ENCODE measurements at places on chromosomes 7 and 10.

GRCh38 chr10:986881-987619, 1.2 kb upstream of the GTPBP4 start:
- no peak for DNase-seq

DNA sequence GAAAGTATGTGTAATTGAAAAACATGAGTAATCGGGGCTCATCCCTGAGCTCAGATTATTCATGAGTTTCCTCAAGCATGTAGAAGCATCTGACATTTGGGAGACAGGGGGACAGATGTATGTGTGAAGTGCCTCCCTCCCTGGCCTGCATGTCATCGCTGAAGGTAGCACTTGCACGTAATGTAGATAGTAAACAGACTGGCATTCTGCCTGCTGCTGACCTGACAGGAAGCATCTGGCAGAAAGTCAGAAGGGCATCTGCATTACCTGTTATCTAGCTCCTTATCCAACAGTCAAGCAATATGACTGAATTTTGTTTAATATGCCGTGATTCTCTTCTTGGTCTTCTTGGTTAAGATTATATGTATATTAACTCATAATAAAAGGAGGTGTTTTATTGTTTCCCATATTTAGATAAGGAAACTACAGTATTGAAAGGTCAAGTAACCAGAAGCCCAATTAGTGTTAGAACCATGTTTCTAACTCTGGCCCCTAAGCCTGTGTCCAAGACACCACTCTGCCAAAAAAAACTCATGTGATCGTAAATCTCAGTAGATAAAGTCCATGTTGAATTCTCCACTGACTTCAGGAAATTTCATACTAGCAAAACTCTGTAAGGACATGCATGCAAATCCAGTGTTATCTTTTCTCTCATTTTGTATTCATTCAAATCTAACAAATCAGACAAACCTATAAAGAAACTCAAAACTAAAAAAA, 918.1 kb upstream of the MBL2 start:
- DNase-seq, result peak; percentile 15

DNA sequence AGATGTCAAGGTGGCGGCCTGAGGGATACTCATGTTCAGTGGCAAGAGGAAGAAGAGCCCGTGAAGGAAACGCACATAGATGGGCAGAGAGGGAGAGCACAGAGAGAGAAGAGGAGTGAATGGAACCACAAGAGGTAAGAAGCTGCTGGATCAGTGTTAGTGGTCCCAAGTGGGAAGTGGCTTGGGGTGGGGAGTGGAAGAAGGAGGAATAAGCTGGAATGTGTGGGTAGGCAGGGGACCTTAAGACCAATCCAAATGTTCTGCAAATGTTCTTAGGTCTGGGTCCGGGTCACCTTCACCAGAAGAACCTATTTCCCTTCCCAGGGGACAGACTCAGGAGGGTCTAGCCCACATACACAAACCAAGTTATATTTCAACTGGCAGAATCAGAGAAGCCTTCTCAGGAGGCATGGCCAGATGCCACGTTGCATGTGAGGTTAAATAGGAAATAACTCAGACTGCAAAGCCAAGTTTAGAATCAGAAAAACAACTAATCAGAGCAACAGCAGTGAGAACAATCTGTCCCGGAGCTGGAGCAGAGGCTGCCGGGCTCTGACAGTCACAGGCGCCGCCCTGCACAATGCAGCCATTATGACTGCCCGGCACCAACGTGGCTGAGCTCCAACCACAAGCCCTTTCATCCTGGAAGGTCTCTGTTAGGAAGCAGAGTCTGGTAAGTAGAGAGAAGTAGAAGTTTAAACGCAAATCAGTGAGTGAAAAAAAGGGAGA, 78.6 kb upstream of the ARMC3 start:
- DNase-seq, result no peak

DNA sequence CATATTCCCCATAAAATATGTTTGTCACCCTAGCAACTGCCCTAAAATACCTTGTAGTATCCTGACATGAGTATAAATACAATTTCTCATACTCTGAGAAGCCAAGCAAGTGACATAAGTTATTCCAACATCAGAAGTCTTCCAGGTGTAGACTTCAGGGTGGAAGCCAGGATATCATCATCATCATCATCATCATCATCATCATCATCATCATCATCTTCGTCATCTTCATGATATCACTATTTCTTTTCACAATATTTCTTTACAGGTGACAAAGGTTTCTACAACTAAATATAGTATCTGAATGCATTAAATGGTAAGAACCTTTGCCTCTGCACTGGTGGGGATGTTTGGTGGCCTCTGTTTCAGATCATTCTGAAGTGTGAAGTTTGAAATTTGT, 10.0 kb upstream of the GPR141 start:
- no peak for DNase-seq

GRCh38 chr7:20268824-20269223, 51.6 kb upstream of the MACC1 start:
- DNase-seq, result no peak

DNA sequence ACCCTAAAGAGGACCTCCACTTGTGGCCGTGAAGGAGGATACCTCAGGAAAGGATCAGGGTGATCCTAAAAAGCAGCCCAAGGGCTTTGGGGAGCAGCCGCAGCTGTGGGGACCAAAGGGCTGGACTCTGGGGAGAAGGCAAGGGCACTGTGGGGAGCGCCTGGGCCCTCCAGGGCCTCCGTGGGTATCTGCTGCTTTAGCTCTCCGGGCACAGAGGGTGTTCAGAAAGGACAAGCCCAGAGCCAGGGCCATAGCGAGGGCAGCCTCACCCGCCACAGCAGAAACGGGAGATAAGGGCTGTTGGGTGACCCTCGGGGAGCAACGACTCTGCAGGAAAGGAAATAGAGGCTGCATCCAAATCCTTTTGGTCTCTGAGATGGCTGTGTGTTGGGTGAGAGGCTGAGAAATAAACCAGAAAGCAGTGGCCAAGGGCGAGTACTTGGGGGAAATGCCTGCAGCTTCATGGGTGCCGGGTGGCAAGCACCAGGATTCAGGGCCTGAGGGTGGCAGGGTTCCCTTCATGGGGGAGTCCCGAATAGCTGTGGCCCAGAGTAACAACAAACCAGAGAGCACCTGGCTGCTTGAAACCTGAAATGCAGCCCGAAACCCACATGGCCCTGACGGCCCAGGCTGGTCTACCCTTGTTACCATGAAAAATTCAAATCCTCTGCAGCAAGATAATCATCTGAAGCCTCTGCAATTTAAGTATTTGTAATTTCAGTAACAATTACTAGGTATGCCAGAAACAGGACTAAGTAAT, 95.2 kb downstream of the VIPR2 start:
- no peak for DNase-seq

DNA sequence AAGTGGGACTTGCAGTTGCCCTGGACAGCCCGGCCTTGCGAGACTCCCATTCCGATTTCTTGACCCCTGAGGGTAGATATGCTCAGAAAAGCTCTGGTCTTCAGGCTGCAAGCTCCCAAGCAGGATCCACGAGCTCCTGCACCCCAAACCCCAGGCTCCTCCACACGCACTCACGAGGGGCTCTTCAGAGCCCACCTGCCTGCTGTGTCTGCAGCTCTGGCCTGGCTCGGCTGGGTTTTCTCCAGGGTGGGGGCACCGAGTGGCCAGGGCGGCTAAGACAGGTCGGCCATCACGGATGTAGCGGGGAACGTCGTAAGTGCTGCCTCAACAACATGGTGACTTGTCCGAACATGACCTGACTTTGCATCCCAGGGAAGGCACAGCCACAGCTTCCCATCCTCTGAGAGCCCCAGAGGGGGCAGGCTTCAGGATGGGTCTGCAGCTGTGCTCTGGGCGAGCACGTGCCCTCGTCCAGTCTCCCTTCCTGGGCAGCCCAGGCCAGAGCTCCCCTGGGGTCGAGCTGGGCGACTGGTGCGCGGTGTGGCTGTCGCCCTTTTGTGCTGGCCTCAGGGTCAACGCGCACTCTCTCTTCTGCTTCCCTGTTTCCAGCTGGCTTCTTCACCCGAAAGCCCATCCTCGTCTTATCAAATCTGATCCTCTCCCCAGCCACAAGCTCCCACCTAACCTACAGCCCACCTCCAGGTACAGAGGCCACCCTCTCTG, 415.3 kb downstream of the DNAJB6 start:
- DNase-seq, result no peak

- peak; percentile 17 for DNase-seq
Measured at GRCh38 chr7:87316846-87317552, 28.5 kb upstream of the CROT start.

GRCh38 chr7:138550337-138550736, 90.3 kb downstream of the TRIM24 start:
- DNase-seq, result no peak

DNA sequence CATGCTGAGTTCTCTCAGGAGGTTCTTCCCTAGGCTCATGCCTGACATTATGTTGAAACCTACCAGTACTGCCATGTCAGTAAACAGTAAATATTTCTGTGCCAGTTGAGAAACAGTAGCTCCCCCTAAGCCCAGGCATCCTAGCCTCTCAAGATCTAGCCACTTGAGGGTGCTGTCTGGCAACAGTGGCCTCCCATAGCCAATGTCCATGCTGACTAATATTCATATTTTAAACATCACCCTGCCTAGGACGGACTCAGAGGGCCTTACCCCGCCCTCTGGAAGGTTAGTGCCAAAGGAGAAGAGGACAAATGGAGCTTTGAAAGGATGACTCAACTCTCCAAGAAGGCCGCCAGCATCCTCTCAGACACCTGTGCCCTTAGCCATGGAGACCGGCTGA, 7.7 kb downstream of the ACSM6 start:
- no peak for DNase-seq

- DNase-seq, result no peak
Measured at GRCh38 chr10:31095677-31096560, 64.3 kb upstream of the ZNF438 start.

- DNase-seq, result no peak
Measured at GRCh38 chr7:1748076-1748838, 78.2 kb downstream of the ELFN1 start.

DNA sequence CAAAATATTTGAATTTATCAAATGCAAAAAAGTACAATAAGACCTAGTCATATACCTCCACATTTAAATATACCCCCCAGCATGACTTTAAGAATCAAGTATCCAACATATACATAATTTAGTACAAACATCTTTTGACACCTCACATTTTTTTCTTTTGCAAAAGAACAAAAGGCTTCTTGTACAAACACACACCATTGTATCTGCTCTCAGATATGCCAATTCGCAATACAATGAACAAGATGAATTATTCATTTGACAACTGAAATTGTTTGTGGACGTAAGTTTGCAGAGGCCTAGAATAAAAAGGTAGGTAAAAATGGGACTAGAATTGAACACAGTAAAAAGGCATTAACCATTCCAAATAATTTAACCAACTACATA, 154.4 kb downstream of the CACNA2D1 start:
- no peak for DNase-seq

DNA sequence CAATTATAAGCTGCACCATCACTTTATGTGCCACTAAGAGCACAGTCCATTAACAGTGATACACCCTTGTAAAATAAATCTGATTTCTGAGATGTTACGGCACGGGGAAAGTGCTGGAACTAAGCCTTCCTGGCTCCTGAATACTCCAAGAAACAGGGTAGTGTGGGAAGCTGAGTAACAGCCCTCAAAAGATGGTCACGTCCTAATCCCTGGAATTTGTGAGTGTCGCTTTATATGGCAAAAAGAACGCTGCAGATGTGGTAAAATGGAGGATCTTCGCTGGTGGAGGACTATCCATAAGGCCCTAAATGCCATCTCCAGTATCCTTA, 13.5 kb downstream of the ESYT2 start:
- no peak for DNase-seq

- DNase-seq, result peak; percentile 51
Measured at GRCh38 chr10:50224330-50224952, 26.9 kb downstream of the ASAH2 start.

DNA sequence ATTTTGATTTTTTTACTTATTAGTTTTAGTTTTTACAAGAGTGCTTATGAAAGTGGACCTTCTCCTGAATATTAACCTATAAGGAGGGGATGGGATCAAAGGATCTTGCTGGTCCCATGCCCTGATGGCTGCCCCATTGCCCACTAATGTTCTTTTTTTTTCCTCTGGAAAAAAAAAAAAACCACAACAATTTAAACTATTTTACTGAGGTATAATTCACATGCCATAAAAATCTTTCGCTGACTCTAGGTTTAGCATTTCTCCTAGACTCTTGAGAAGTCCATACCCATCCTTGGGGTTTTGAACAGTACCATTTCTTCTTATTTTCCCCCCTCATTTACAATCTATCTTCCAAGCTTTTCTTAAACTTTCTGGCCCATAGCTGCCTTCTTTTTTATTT, 481.8 kb downstream of the TFEC start:
- no peak for DNase-seq

DNA sequence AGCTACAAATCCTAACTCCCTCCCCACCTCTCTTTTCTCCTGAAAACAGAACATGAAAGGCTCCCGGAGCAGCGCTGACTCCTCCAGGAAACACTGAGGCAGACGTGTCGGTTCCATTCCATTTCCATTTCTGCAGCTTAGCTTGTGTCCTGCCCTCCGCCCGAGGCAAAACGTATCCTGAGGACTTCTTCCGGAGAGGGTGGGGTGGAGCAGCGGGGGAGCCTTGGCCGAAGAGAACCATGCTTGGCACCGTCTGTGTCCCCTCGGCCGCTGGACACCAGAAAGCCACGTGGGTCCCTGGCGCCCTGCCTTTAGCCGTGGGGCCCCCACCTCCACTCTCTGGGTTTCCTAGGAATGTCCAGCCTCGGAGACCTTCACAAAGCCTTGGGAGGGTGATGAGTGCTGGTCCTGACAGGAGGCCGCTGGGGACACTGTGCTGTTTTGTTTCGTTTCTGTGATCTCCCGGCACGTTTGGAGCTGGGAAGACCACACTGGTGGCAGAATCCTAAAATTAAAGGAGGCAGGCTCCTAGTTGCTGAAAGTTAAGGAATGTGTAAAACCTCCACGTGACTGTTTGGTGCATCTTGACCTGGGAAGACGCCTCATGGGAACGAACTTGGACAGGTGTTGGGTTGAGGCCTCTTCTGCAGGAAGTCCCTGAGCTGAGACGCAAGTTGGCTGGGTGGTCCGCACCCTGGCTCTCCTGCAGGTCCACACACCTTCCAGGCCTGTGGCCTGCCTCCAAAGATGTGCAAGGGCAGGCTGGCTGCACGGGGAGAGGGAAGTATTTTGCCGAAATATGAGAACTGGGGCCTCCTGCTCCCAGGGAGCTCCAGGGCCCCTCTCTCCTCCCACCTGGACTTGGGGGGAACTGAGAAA, 30.4 kb downstream of the PFKFB3 start:
- no peak for DNase-seq

DNA sequence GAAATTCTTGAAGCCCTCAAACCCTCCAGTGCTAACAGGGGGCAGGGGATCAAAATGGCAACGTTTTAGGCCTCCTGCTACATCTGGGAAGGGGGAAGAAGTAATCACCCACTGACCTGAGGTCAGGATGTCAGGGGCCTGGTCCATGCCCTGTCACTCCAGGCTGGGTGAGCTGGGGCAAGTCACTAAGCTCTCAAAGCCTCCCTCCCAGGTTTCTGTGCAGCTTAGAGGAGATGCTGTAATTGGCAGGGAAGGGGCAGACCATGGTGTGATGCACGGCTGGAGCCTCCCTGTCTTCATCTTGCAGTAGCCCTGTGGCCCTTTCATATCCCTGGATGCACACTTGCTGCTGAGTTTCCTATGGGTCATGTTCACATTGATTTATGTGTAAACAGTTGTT, 27.2 kb downstream of the LEP start:
- no peak for DNase-seq

GRCh38 chr10:117553142-117553814, 10.7 kb downstream of the EMX2 start:
- DNase-seq, result no peak
